ENCODE measurements at places on chromosomes 6 and 20.

- DNase-seq, result no peak
Observed at GRCh38 chr20:58619077-58619863, 31.8 kb upstream of the STX16 start.

DNA sequence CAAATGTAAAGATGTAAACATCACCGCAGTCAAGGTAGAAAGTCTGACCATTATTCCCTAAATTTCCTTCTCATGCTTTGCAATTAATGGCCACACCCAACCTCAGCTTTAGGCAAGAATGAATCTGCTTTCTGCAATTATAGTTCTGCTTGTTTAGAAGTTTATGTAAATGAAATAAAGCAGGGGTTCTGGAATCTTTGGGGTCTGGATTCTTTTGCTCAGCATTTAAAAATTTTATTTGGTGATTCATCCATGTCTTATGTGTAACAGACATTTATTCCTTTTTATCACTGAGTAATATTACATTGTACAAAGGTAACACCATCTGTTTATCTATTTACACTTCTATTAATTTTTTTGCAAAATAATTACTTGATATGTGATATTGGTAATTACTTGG, 613.6 kb downstream of the UTRN start:
- no peak for DNase-seq

- DNase-seq, result no peak
Observed at GRCh38 chr6:84258866-84259265, 31.4 kb upstream of the CEP162 start.

DNA sequence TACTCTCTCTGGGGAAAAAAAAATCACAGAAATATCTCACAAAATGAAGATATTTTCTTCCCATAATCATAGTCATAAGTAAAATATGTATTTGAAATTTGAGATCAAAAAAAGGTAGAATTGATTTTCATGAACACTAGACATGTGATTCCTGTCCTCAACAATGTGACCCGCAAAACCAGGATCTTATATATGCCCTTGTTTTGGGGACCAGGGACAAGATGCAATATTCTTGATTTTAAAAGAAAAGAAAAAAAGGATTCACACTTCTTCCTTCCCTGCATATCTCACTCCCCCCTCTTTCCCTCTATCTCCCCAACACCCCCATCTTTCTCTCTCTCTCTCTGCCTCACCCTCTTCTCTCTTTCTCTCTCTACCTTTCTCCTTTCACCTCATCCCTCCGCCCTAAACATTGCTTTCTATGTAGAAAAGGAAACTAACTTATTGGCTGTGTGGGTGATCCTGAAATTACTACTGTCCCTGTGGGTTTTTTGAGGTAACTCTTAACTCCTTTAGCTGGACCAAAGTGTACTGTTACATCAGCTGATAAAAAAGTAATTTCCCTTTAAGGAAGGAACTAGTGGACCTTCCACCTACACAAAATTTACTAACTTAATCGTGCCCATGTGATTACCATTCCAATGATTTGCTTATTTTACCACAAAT, 85.6 kb downstream of the AIG1 start:
- DNase-seq, result no peak

DNA sequence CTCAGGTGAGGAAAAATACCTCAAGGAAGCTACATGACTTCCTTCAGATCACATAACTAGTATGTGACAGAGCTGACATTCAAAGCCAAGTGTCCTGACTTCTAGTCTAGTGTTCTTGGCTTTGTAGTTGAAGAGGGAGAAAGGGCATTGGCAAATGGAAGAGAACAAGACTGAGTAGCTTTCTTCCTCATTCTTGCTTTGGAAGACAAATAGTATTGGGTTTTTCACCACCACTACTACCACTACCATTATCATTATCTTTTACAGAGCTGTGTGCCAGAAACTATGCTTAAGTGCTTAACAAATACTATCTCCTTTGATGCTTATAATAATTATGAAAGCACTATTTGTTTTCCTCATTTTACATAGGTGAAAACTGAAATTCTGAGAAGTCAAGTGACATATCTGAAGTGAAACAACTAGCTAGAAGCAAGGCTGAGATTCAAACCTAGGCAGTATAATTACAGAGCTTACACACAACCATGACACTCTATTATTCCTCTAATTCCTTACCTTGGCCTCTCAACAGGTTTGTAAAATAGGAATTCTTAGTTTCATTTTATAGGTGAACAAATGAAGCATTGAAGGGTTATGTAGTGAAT, 6.8 kb downstream of the ACSS2 start:
- DNase-seq, result no peak

DNA sequence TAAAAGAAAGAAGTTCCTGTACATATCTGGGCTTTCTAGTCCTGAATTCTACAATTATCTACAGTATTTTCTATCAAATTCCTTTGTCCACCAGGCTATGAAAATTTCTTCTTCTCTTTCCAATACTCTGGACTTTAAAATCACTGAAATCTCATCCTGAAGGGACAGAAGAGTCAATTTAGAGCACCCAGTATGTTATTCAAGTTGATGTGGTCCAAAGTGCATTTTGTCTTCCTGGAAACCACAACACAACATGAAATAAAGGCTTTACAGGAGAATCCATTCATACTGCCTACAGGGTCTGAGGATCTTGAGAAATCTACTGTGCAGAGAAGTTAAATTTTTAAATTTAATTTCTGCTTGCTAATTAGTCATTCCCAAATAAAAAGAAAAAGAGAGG, 94.9 kb upstream of the ADGRF1 start:
- no peak for DNase-seq

DNA sequence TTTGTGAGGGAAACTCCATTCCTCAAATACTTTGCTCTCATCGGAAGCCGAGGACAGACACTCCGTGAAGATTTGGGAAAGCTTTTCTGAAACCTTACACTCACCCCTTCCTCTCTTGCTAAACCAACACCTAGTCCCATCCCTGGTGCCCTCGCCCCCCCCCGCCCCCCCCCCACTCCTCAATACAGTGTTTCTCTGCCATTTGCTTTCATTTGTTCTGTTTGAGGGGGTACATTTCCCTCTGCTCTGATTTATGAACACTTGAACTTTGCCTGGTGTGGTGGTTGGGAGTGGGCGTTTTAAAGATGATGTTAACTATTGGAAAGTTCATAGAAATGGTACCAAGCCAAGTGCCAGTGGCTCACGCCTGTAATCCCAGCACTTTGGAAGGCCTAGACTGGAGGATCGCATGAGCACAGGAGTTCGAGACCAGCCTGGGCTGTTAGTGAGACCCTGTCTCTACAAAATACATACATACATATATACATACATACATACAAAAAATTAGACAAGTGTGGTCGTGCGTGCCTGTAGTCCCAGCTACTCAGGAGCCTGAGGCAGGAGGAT, 1.1 kb downstream of the RAB32 start:
- DNase-seq, result no peak

DNA sequence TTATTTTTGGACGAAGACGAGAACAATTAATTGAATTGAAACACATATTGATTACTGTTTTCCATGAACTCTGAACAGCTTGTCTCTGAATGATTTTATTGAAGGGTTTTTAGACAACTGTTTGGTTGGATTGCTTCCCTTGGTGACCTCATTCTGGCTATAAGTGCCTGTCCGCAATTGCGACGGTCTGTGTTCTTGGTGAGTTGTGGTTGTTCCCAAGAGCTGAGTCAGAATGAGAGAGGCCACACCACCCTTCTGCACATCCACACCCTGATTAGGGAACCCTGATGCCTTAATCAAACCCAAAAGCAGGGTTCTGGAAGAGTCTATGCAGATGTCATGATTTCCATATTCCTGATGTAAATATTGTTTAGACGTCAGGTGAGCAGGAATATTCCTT, 747.0 kb downstream of the PTPRT start:
- DNase-seq, result no peak

- DNase-seq, result no peak
Observed at GRCh38 chr6:15375638-15376290, 129.9 kb downstream of the JARID2 start.

All from GOT3 (cell line).